ENCODE measurements at places on chromosomes 7 and 10.

- DNase-seq = no peak
Observed at GRCh38 chr10:78727728-78728127, 341.0 kb upstream of the ZMIZ1 start.

- no peak for DNase-seq
Observed at GRCh38 chr10:96301616-96302015, 2.6 kb upstream of the DNTT start.

DNA sequence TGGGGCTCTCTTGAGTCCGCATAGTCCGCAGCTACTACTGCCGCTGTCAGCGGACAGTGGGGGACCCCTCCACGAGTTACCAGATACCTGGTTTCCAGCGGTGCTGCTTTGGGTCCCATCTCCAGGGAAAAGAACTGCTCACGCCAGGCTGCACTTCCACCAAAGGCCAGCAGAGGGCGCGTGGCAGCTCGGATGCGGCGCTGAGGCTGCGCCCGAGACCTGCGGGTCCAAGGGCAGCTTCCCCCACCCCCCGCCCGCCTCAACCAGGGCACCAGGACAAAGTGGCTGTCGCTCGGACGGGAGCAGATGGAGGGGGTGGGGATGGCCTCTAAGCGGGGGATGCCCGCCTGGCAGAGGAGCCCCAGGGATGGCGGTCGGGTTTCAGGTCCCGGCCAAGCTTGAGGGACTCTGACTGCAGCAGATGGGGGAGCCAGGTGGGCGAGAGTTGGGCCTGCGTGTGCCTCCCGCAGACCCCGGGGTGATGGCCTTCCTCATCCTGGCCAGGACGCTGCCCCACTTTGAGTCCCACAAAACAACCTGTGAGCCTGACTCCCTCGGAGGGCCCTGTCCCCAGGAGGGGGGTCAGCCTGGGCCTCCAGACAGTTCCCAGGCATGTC is 23.8 kb upstream of the ZNF735 start:
- no peak for DNase-seq

- DNase-seq = no peak
Observed at GRCh38 chr10:60669501-60669900, 108.8 kb upstream of the CDK1 start.

All from AG10803 (cell line).